ENCODE measurements at places on chromosomes 11 and 22.
A peak's percentile ranks its signal among the peaks of the same experiment; 100 is the strongest.

DNA sequence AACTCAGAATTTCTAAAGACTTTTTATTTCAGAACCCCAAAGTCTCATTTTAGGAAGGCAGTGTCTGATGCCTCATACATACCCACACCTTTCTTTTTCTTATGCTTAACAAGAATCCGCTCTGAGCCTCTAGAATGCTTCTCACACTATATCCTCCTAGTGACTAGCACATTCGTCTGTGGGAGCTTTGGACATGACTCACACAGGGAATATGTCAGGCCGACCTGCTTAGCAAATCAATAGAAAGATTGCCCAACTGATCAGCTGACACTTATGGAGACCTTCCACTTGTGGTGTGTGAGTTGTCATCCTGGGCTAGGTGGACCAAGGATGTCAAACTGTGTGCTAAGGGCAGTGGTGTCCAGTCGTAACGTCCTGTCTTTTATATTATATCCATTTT lies 129.9 kb upstream of the TTC12 start:
- DNase-seq, result no peak
- H3K4me3 ChIP-seq, result no peak overlapping the region
- H3K27ac ChIP-seq, result no peak overlapping the region
- H3K4me1 ChIP-seq, result no peaks in the 10 kb centered on the region

- H3K4me3 ChIP-seq, result no peak overlapping the region
- H3K36me3 ChIP-seq, result no peaks in the 10 kb centered on the region
- H3K27ac ChIP-seq, result no peak overlapping the region
- no peaks in the 10 kb centered on the region for H3K4me1 ChIP-seq
These were observed 94.4 kb upstream of the ALX4 start for GRCh38 chr11:44404301-44404700.

GRCh38 chr22:49272546-49273125 lies 555.0 kb downstream of the BRD1 start:
- no peaks in the 10 kb centered on the region for H3K36me3 ChIP-seq
- peaks cover 9% of the 10 kb centered on the region for H3K27me3 ChIP-seq
- H3K4me3 ChIP-seq, result no peak overlapping the region
- H3K4me1 ChIP-seq, result no peaks in the 10 kb centered on the region

- no peak overlapping the region for H3K27ac ChIP-seq
- H3K4me3 ChIP-seq, result no peak overlapping the region
- no peaks in the 10 kb centered on the region for H3K27me3 ChIP-seq
- no peaks in the 10 kb centered on the region for H3K36me3 ChIP-seq
- H3K4me1 ChIP-seq, result no peaks in the 10 kb centered on the region
These were observed 121.7 kb upstream of the CHORDC1 start for GRCh38 chr11:90344546-90344945.

DNA sequence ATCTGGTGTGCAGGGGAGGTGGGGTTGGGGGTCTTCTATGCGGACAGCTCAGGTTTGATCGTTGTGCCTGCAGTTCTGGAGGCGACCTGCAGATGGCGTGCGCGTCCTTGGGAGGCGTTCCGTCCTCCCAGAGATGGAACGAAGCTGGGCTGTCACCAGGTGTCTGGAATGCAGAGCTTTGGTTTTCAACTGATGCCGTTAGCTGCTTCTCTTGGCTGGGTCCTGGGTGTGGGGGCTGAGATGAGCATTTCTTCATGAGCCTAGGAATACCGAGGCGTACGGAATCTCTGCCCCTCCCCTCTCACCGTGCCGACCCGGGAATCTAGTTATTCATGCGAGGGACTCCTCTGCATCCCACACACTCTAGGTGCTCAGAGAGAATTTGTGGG lies 98.6 kb downstream of the CEP164 start:
- peaks cover 9% of the 10 kb centered on the region for H3K27me3 ChIP-seq
- H3K4me3 ChIP-seq, result no peak overlapping the region
- H3K4me1 ChIP-seq, result peaks cover 2% of the 10 kb centered on the region
- no peak overlapping the region for H3K27ac ChIP-seq
- peak; percentile 68 for DNase-seq

- H3K4me1 ChIP-seq, result peaks cover 44% of the 10 kb centered on the region
- H3K36me3 ChIP-seq, result peaks cover 80% of the 10 kb centered on the region
- H3K27me3 ChIP-seq, result no peaks in the 10 kb centered on the region
- peak overlapping the region; percentile 97 for H3K4me3 ChIP-seq
These were observed 68.7 kb downstream of the ETS1 start for GRCh38 chr11:128518493-128519207.

GRCh38 chr11:43697679-43698078 lies 17.1 kb downstream of the HSD17B12 start:
- H3K27me3 ChIP-seq, result no peaks in the 10 kb centered on the region
- no peak overlapping the region for H3K27ac ChIP-seq
- no peaks in the 10 kb centered on the region for H3K4me1 ChIP-seq
- peaks cover 13% of the 10 kb centered on the region for H3K36me3 ChIP-seq

- H3K27ac ChIP-seq, result no peak overlapping the region
These were observed 22.8 kb downstream of the FBLN1 start for GRCh38 chr22:45525480-45525879.

- peak; percentile 37 for DNase-seq
- H3K4me3 ChIP-seq, result peak overlapping the region; percentile 7
- peaks cover 62% of the 10 kb centered on the region for H3K4me1 ChIP-seq
- peaks cover 11% of the 10 kb centered on the region for H3K36me3 ChIP-seq
- H3K27ac ChIP-seq, result peak overlapping the region; percentile 85
These were observed 79.4 kb upstream of the NNMT start for GRCh38 chr11:114216796-114217180.

DNA sequence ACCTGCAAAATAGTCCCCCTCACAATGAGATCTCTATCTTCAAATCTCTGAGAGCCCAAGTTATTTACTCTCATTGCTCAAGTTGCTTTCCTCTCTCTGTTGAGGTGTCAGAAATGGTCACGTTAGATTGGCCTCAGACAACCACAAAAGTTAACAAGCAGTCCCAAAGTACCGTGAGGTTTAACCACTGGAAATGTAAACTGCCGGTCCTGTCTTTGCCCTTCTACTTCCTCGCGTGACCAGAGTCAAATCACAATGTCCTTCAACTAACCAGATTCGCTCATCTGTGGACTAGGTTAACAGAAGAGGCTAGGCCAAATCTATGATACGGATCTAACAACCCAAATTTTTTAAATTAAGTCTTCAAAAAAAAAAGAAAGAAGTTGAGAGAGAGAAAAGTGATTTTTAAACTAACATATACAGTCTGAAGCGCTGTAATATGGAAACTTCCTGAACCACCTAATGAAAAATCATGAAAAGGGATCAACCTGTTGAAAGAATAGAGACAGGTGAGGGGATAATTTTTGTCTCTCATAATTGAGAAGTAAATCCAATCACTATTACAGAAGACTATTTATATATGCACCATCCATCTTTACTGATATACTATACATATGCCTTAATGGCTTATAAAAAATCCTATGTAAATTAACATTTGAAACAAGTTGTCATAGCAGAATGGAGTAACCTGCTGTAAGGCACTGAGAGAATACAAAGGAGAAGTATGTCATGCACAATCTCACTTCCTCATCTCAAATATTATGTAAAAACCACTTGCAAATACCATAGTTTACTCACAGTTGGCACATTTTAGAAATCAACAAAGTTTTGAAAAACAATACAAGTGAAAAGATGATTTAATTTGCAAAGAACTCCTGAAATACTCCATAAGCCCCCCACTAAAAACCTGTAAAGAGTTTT lies 3.3 kb upstream of the JAML start:
- H3K27ac ChIP-seq, result no peak overlapping the region
- peaks cover 34% of the 10 kb centered on the region for H3K36me3 ChIP-seq
- no peaks in the 10 kb centered on the region for H3K27me3 ChIP-seq
- peaks cover 31% of the 10 kb centered on the region for H3K4me1 ChIP-seq

- no peak overlapping the region for H3K27ac ChIP-seq
- H3K27me3 ChIP-seq, result no peaks in the 10 kb centered on the region
- no peak overlapping the region for H3K4me3 ChIP-seq
- no peak for DNase-seq
- H3K4me1 ChIP-seq, result no peaks in the 10 kb centered on the region
- H3K36me3 ChIP-seq, result no peaks in the 10 kb centered on the region
These were observed 230.4 kb downstream of the ST3GAL4 start for GRCh38 chr11:126585774-126586491.

- H3K4me3 ChIP-seq, result no peak overlapping the region
- peaks cover 18% of the 10 kb centered on the region for H3K4me1 ChIP-seq
- peak overlapping the region; percentile 78 for H3K27ac ChIP-seq
- DNase-seq, result no peak
- no peaks in the 10 kb centered on the region for H3K36me3 ChIP-seq
These were observed 93.7 kb upstream of the SPON1 start for GRCh38 chr11:13868710-13869397.

- H3K27ac ChIP-seq, result no peak overlapping the region
- no peak overlapping the region for H3K4me3 ChIP-seq
These were observed 67.6 kb downstream of the NCAPD3 start for GRCh38 chr11:134155946-134156865.

- peak overlapping the region; percentile 87 for H3K4me3 ChIP-seq
- no peak for DNase-seq
- H3K4me1 ChIP-seq, result peaks cover 44% of the 10 kb centered on the region
These were observed 421 bp upstream of the TM7SF2 start for GRCh38 chr11:65111159-65111743.

DNA sequence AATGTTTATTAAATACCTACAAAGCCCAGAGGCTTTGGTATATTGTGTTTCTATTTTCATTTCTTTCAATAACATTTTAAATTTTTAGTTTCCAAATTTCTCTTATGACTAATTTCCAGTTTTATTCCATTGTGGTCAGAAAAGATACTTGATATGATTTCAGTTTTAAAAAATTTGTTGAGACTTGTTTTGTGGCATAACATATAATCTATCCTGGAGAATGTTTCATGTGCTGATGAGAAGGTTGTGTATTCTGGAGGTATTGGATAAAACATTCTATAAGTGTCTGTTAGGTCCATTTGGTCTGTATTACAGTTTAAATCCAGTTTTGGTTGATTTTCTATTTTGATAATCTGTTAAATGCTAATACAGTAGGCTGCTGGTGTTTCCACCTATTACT lies 9.8 kb upstream of the RAG1 start:
- peak overlapping the region; percentile 40 for H3K4me3 ChIP-seq
- peaks cover 19% of the 10 kb centered on the region for H3K27me3 ChIP-seq
- DNase-seq, result no peak

- H3K4me3 ChIP-seq, result no peak overlapping the region
- no peak overlapping the region for H3K27ac ChIP-seq
- DNase-seq, result no peak
- H3K27me3 ChIP-seq, result no peaks in the 10 kb centered on the region
- H3K36me3 ChIP-seq, result peaks cover 68% of the 10 kb centered on the region
These were observed 10.7 kb upstream of the NAP1L4 start for GRCh38 chr11:3002871-3003270.

DNA sequence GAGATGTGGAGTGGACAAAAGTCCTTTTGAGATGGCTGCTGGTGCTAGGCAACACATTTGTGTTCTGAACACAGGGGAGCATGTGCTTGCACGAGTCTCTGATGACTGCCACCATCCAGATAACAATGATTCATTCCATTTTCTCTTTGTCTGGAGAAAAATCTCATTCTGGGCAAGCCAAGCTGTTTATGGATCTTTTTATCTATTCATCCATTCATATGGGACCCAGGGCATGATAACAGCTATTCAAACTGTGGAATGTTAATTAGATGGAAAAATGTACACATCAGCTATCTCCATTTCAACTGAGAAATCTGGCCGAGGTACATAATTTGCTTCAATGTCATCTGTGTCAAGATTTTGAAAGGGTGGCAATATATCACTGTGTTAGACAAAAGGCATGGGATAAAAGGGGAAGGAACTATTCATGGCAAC lies 117.5 kb upstream of the ZBED5 start:
- H3K4me1 ChIP-seq, result peaks cover 8% of the 10 kb centered on the region
- peaks cover 22% of the 10 kb centered on the region for H3K27me3 ChIP-seq
- H3K36me3 ChIP-seq, result no peaks in the 10 kb centered on the region

- H3K4me1 ChIP-seq, result no peaks in the 10 kb centered on the region
- H3K36me3 ChIP-seq, result no peaks in the 10 kb centered on the region
- no peak overlapping the region for H3K4me3 ChIP-seq
- no peaks in the 10 kb centered on the region for H3K27me3 ChIP-seq
- no peak for DNase-seq
These were observed 148.2 kb upstream of the BDNF start for GRCh38 chr11:27848423-27848822.

DNA sequence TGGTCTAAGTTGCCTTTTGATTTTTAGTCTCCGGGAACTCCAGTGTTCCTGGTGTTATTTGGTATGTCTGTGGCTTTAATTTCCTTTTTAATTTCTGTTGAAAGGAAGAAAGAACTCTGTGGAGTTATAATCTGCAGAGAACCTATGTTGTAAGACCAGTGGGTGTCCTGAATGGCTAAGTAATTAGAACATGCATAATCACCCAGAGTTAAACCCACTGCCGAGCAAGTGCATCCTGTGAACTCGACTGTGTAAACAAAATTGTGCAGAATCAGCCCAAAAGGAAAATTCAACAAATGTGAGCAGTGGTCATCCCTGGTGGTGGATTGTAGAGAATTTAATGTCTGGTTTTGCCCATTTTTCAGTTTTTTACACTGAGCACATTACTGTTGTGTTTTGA lies 162.5 kb downstream of the COMMD9 start:
- H3K27me3 ChIP-seq, result peaks cover 23% of the 10 kb centered on the region
- H3K36me3 ChIP-seq, result no peaks in the 10 kb centered on the region
- no peak overlapping the region for H3K4me3 ChIP-seq
- no peak overlapping the region for H3K27ac ChIP-seq
- DNase-seq, result no peak
- H3K4me1 ChIP-seq, result no peaks in the 10 kb centered on the region

- no peaks in the 10 kb centered on the region for H3K36me3 ChIP-seq
- H3K4me1 ChIP-seq, result no peaks in the 10 kb centered on the region
- peaks cover 5% of the 10 kb centered on the region for H3K27me3 ChIP-seq
- no peak overlapping the region for H3K27ac ChIP-seq
- DNase-seq, result peak; percentile 16
- no peak overlapping the region for H3K4me3 ChIP-seq
These were observed 61.5 kb upstream of the SLC25A18 start for GRCh38 chr22:17501679-17502285.

DNA sequence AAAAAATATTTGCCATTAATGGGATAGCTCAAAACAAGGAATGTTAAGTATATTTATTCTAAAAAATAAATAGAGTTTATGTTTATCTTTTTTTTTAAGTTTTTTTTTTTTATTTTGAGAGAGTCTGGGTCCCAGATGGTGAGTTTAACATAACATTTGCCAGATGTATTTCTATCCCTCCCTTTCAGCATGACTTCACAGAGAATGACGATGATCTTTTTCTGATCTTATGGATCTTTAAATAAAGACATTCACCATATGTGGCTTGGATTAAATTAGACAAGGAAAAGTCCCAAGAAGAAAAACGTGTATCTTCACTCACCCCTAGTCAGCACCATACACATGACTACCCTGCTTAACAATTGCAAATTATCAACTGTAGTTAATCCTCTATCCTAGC lies 839.8 kb upstream of the CNTN5 start:
- no peak overlapping the region for H3K4me3 ChIP-seq
- no peaks in the 10 kb centered on the region for H3K4me1 ChIP-seq
- no peak overlapping the region for H3K27ac ChIP-seq
- no peaks in the 10 kb centered on the region for H3K36me3 ChIP-seq
- H3K27me3 ChIP-seq, result no peaks in the 10 kb centered on the region
- no peak for DNase-seq
